ENCODE measurements at places on chromosomes 11 and 22.

DNA sequence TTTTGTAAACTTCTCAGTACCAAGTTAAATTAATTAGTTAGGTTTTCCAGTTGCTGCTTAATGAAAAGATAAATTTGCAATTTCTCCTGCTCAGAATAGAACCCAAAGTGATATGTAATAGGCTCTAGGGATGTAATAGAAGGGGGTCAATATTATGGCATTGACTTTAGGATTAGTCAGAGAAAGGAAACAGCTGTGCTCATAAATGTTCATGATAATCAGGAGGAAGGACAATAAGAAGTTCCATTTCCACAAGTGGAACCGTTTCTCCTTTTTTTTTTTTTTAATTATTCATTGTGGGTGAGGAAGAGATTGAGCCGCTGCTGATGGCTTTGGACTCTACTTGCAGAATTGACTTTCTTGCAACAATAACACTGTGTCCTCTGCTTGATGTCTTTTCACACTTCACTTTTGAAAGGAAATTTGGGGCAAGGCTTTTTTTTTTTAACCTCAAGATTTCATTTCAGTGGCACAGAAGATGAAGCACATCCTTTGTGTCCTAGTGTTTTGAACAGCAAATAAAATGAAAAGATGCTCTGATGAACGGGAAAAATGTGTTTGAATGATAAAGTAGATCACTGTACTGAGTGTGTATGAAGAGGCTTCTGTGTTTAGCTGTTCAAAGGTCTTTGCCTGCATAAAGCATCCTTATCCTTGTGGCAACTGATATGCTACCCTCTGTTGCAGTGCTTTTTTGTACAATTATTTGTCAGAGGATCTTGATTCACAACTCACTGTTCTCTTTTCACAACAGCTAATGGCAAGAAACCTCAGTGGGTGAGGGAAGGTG lies 62.4 kb downstream of the GAS2 start:
- DNase-seq, result no peak

- no peak for DNase-seq
Measured at GRCh38 chr11:324156-324555, 3.5 kb upstream of the IFITM3 start.

- no peak for DNase-seq
Measured at GRCh38 chr11:114089748-114090147, 30.2 kb downstream of the ZBTB16 start.

- DNase-seq, result no peak
Measured at GRCh38 chr11:68263444-68264035, 8.2 kb downstream of the C11orf24 start.

DNA sequence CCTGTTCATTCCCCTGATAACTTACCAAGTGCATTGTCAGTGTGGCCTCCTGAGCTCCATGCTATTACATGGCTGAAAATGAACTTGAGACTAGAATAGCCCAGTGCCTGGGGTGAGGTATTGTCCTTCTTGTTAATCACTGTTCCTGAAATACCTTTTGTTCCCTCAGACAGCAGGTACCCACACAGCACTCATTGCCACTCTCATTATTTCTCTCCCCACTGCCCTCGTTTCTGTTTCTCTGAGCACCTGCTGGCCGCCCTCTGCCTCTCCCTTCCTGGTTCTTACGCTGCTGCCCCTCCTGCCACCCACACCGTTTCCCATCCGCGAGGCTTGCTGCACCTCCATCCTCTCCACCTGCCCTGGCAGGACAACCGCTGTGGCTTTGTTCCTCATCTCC lies 36.9 kb upstream of the RAB1B start:
- no peak for DNase-seq

- no peak for DNase-seq
Measured at GRCh38 chr11:117724621-117725020, 72.4 kb downstream of the DSCAML1 start.

DNA sequence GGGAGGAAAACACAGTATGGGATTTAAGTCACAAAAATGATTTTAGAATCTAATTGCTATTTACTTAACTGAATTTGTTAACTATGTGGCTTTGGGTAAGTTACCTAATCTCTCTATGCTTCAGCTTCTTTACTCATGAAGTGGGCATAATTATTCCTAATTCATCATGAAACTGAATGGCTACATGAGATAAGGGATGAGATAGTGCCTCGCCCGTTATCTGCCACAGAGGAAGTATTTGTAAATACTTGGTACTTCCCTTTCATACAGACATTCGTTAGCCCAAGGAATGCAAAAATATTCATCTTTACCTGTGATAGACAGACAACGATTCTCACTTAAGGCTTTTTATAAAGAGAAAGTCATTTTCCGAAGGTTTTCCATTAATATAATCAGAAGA lies 221.2 kb upstream of the BLID start:
- no peak for DNase-seq

DNA sequence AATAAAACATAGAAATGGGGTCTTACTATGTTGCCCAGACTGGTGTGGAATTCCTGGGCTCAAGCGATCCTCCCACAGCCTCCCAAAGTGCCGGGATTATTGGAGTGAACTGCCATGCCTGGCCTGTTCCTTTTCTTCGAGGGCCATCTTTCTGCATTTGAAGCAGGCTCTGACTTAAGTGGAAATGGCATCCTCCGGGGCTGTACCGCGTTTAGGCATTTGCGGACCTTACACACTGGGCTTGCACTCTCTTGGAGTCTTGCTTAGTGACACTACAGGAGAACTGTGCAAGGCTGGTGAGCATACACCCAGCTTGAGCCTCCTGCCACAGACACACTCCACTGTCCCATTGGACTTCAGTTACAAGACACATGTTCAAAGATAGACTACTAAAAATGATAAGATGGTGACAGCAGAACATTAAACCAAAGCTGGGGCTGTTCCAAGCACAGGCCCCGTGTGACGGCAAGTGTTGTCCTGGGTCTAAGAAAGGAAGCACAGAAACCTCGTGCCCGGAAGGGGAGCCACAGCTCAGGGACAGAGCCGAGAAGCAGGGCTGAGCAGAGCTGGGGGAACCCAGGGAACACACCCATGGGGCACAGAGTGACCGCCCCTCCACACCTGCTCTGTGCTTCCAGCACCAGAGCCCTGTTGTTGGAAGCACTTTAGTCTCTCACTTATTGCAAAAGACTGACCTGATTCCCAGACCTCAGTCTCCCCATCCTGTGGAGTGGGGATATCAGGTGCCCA lies 59.0 kb upstream of the SHANK2 start:
- DNase-seq, result no peak

GRCh38 chr11:75376175-75376574 lies 23.1 kb upstream of the RPS3 start:
- DNase-seq, result no peak

GRCh38 chr11:131056036-131056435 lies 139.8 kb upstream of the SNX19 start:
- no peak for DNase-seq

GRCh38 chr11:41660585-41660984 lies 201.1 kb upstream of the LRRC4C start:
- DNase-seq, result no peak

DNA sequence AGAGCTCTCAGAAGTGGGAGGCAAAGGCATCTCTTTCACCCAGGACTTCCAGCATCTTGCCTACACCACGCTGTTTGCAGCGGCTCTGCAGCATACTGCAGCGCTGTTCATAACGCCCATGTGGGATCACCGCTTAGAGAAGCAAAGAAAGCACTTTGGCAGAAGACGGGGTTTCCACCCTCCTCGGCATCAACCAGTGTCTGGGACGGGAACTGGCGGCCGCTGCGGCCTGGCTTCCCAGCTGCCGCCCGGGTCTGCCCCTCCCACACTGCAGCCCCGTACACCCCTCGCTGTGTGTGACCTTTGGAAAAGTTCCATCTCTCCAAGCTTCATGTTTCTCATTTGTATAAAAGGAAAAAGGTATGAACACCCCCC lies 545 bp upstream of the TIRAP start:
- no peak for DNase-seq

- DNase-seq, result no peak
Measured at GRCh38 chr11:102767800-102768199, 12.6 kb downstream of the MMP10 start.

- DNase-seq, result no peak
Measured at GRCh38 chr22:26477341-26477731, 6.2 kb downstream of the HPS4 start.

DNA sequence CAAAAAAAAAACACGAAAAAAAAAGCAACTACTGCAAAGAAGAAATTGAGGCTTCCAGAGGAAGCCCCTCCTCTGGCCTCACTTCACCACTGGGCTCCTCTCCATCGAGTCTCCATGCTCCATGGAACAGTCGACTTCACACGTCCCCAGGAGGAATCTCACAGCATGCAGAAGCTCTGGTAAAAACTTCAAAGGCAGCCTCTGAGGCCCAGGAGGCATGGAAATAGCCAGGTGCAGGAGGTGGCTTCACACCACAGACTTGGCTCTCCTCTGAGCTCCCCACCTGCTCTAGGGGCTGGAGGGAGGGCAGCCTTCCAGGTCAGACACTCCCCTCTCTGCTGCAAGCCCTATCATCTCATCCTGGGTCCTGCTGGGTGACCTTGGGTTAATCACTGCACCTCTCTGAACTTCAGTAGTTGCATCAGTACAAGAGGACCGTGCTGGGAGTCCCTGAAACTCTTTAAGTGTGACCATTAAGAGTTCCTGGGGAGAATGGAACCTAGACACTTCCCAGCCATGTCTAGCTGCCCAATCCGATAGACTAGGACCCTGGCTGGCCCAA lies 8.2 kb downstream of the PDE2A start:
- no peak for DNase-seq

DNA sequence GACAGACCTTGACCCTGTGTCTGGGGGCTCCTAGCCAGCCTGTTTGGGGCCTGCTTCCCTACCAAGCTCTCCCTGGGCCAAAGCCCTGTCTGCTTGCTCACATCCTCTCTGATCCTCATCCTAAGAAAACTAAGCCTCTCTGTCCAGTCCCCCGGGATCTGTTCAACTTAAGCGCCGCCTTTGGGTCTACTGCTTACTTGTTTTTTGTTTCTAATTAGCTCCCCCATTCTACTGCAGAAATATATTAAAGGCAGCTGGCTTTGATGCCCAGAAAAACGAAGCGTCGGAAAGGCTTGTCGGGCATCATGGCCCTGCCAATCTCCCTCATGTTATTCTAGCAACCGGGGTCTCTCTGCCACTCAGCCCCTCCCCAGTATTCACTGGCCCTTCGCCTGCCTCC lies 3.4 kb downstream of the DSCAML1 start:
- DNase-seq, result no peak

GRCh38 chr11:20015529-20016427 lies 144.5 kb downstream of the DBX1 start:
- no peak for DNase-seq

DNA sequence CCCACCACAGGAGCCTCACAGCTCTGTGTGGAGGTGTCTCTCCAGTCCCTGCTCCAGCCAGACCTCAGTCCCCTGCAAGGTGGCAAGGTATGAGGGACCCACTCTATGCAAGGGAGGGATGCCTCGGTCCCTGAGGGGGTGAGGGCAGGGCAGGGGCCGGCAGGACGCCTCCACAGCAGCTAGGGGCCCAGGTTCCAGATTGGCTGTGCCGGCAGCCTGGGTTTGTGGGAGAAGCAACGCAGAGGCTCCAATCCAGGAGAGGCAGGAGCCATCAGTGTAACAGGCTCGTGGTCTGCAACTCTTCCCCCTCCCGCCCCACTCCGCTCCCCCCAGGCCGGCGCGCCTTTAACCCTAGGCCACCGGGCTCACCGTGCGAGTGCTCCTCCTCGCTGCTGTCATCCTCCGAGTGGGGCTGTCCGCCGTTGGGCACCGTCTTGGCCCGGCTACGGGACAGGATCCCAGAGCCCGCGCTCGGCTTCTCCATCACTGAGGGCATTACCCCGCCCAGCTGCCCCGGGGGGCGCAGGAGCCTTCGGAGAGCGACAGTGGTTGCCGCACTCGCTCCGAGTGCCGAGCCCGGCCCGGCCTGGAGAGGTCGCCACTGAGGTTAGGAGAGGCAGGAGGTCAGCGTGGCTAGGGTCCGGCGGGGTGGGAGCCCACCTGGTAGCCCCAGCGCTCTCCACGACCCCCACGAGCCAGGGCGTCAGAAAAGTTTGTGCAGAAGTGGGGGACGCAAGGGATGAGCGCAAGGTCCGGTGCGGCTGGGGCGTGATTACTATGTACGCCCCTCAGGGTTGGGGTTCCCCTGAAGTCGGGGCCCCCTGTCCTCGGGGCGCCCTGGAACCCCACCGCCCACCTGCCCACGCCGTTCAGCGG lies 765 bp downstream of the RCOR2 start:
- no peak for DNase-seq

DNA sequence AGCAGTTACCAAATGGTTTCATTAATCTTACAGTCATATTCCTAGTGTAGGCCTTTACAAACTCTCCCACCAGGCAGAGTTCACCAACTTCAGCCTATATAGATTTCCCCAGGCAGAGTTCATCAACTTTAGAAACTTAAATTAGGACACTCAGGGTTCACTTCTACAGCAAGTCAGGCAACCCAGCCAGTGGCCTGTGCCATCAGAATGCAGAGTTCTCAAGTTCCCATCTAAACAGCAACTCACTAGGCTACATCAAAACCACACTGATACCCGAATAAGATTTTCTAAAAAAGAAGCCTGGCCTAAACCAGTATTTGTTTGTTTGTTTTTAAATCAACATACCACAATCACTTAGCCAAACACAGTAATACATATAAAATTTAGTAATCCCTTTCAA lies 33.7 kb downstream of the PICALM start:
- DNase-seq, result no peak

DNA sequence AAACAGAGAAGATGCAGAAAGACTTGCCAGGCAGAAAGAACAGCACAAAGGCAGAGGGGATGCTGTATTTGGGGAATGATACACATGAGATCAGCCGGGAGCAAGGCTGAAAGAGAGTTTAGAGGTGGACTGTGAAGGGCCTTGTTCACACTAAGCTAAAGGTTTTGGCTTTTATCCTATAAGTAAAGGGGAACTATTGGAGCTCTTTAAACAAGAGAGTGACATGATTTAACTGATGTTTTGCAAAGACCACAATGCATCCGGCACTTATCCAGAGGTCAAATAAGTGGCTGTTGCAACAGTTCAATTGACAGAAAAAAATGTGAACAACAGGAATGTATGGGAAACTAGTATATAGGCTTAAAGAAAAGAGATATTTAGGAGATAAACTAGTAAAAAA lies 64.7 kb upstream of the RRAS2 start:
- no peak for DNase-seq

Measured in muscle of arm (tissue), 14 donors.